ENCODE measurements at places on chromosomes 4 and X.

- DNase-seq = no peak
Measured at GRCh38 chrX:11458170-11458569, 165.0 kb downstream of the AMELX start.

DNA sequence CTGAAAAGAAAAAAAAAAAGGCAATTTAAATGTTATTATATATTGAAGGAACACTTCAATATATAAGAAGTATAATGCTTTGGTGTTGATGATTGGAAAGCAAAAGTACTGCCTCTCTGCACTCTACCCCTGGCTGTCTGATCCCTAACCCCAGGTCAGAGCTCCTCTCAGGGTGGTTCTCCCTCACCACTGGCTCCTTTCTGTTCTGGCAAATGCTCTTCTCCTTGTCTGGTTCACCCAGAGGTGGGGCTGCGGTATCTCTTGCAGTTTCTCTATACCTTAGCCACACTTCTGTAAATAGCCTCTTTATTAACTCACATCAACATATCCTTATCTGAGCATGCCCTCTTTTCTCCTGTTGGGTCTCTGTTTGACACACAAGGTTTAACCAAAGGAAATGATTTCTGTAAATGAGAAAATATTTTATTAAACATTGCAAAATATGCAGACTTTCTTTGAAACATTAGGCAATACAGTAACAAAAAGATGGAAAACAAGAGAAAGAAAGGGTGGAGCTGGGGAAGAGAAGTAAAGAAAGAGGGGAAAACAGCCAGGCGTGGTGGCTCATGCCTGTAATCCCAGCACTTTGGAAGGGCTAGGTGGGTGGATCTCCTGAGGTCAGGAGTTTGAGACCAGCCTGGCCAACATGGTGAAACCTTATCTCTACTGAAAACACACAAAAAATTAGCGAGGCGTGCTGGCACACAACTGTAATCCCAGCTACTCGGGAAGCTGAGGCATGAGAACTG lies 45.7 kb downstream of the ING2 start:
- DNase-seq = no peak

GRCh38 chr4:13538427-13538973 lies 5.8 kb downstream of the NKX3-2 start:
- no peak for DNase-seq

DNA sequence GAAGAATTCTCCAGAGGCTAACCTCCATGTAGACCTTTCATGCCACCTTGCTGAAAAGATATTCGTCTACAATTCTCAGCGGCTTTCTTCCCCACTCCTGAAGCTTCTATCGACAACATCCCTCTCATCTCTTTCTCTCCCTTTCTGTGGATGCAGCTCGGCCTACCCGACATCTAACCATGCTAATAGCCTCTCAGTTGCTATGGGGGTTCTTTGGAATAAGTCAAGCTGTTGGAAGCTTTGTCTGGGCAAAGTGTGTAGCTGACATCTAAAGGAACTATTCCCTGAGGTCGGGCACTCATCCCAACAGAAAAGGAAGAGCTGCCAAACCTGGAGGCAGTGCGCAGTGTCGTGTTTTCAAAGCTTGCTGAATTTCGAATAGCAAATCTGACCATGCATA lies 192.1 kb downstream of the RBMX2 start:
- DNase-seq = no peak

DNA sequence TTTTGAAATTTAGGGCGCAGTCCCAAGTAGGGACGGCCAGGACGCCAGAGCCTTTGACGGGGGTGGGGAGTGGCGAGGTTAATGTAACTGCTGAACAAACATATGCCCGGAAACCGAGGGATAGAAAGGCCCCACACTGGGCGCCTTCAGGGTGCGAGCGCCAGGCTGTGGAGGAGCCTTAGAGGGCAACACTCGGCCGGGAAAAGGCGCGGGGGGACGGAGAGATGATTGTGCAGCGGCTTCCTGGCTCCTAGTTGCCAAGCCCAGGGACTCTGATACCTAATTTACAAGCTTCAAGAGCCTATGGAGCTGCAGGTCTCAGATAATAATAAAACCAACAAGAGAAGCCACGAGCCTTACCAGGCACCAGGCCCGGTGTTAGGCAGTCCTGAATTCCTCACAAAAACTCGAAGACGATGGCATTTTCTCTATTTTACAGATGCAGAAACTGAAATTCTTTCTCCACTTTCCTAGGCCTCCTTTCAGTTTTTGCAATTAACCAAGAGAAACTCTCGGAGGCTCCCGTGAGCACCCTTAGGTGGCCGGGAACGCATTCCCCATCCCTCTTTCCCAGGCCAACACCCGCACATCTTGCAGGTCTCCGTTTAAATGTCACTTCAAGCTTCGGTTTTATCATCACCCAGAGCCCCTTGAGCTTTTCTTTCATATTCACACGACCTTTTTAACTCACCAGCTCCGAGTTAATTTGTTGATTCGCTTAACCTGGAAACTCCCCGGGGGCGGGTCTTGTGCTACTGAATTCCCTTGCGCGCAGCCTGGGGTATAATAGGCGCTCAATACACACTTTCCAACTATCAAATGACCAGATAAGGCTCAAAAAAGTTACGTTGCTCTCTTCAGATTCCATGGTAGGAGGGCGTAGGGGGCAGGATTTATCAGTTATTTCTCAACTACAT lies 6.4 kb upstream of the GSX2 start:
- DNase-seq = no peak

DNA sequence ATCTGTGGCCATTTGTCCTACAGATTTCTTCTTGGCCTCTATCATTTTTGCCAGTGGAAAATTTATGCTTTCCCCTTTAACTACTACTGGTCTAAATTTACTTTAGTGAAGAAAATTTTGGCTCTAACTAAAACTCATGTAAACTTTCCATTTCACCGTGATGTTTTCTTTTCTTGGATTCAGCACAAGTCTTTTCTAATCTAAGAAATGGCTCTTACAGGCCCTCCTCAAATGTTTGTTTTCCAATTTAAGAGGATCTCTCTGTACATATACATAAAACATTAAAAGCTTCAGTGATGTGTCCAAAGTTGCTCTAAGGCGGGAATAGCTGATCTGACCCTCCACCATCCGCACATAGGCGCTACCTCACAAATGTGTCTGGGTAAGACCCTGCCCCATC lies 68.1 kb downstream of the MAML3 start:
- no peak for DNase-seq

DNA sequence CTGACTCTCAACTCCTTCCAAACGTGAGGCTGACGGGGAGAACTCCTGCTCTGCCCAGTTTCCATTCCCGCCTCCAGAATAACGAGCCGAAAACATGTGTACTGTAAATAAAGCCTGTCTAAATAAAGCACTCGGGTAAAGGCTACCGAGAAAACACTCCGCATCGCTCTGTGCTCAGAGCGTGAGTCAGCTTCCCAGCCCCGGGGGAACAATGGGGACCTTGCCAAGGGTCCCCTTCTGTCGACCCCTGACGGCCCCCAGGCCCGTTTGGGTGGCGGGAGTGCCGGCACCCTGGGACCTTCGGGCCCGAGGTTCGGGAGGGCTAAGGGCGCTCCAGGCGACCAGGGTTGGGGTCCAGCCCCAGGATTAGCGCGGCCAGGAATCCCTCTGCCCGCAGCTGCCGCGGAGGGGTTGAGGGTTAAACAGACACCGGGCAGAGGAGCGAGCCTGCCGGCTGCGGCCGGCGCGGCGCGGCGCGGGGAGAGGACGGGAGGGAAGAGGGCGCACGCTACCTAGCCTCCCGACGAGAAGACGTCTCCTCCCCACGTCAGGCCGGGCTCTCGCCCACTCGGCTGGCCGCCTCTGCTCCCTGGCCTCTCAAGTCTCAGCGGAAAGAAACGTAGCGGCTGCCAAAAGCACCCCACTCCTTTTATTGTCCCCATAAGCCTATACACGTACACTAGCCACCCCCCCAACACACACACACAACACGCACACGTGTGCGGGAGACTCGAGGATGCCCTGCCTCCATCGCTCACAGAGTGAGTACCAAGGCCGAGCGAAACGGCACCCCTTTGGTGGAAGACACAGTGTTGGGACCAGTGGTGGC lies 85.5 kb downstream of the BCOR start:
- DNase-seq = peak; percentile 12

DNA sequence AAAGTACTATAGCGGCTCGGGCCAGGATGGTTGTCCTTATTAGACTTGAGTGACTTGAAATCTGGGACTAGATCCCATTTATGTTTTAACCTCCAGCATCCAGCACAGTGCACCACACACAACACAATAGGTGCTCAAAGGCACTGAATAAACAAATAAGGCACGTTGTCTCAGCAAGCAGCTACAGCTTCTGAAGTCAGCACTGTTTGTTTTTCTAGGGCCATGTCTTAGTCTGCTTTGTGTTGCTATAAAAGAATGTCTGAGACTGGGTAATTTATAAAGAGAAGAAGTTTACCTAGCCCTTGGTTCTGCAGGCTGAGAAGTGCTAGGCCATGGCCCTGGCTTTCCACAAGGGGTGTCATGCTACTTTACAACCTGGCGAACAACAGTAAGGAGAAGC lies 102.1 kb upstream of the LNX1 start:
- DNase-seq = no peak

GRCh38 chrX:71619193-71619592 lies 882 bp upstream of the CXCR3 start:
- no peak for DNase-seq

DNA sequence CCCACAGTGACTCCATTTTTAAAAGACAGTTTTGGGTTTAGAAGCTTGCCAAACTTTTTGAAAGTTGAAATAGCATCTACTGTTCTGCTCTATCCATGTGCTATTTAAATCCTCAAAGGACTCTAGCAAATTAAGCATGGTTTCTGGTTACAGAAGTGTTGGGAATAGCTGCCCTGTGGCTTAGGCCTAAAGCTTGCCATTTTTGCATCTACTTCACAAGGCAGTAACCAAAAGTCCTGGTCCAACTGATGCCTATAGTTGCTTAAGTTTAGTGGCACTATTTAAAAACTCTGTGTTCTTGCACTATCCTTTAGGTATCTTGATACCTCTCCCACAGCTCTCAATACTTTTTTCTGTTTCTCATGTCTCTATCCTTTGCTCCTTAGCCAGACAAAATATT lies 251.0 kb upstream of the GPC4 start:
- no peak for DNase-seq

DNA sequence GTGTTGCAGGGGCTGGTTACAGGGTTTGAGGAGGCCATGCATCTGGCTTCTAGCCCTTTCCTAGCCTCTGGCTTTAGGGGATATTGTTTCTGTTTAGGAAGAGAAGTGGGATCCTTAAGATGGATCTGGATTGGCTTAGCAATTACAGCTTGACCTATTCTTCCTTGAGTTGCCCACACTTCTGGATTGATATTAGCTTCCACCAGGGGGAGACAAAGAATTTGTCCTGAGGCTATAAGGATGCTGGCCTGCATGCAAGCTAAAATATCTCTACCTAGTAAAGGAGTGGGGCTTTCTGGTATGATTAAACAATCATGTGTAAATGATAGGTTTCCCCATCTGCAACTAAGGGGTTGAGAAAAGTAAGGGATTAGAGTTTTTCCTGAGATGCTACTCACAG lies 117.2 kb downstream of the TEX13C start:
- no peak for DNase-seq

GRCh38 chr4:41013746-41014145 lies 200.6 kb downstream of the APBB2 start:
- DNase-seq = no peak

Data from NCI-H460 (cell line).